ENCODE measurements at places on chromosomes 6 and 20. TPM values are rescaled to one million over a fixed set of nuclear protein-coding genes. Genes with fewer than 3 reads are reported as not detected.

- no peak for DNase-seq
These were observed 264.5 kb downstream of the EYA4 start for GRCh38 chr6:133505681-133506080.

DNA sequence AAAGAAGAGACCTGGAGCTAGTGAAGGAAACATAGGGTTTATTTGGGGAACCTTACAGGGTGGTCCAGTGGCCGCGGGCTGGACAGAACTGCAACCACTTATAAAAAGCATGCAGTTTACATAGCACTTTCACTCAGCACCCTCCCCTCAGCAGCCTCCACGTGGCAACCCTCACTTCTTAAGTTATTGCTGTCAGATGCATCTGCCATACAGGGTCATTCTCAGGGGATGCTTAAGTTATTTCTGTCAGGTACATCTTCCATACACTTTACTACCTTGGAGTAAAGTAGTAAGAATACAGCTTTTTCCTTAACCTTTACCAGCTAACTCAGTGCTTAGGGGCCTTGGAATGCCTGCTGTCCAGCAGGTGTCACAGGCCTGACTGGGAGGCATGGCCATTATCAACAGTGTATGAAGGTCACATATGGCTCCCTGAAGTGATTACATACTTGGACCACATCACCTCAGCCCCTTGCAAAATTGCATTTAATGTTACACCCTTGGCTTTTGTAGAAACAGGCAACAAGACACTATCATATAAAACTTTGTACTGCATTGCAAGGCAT is 2.0 kb upstream of the NOL7 start:
- DNase-seq = no peak

The SLPI gene
- 30.6 TPM for total RNA-seq

The SYNGAP1 gene
- 6.1 TPM for total RNA-seq

GRCh38 chr6:72857791-72858585 is 236.1 kb downstream of the KCNQ5 start:
- no peak for DNase-seq

DNA sequence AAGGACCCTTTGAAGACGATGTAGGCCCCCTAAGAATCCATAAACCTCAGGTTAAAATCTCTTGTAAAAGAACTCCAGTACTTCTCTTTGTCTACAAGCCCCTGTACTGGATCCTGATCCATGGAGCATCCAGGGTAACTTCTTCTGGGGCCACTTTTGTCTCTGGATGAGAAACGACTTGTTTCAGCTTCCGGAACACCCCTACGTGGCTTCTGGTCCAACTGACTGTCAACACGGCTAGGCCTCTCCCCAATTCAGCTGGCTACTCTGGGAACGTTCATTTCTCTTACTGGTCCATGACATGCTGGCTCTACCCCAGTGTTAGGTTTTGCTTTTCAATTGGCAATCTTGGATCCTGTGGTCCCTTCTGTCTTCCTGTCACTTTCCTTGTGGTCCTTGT is 198.0 kb downstream of the BACH2 start:
- DNase-seq = no peak

DNA sequence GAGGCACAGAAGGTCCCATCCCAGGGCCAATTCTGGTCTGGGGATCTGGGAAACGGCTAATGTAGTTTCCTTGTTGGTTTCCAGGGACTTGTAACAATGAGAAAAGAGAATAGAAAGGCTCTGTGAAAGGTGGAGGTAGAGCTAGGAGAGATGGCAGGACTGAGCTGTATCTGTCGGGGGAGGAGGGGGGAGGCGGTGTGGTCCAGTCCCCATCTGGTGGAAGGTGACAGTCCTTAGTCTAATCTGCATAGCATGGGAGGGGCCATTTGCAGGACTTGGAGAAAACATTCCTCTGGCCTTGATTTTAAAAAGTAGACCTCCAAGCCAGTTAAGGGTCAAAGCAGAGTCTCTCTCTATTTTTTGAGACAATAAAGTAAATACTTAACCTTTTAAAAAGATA is 137.1 kb downstream of the DNAH8 start:
- no peak for DNase-seq

DNA sequence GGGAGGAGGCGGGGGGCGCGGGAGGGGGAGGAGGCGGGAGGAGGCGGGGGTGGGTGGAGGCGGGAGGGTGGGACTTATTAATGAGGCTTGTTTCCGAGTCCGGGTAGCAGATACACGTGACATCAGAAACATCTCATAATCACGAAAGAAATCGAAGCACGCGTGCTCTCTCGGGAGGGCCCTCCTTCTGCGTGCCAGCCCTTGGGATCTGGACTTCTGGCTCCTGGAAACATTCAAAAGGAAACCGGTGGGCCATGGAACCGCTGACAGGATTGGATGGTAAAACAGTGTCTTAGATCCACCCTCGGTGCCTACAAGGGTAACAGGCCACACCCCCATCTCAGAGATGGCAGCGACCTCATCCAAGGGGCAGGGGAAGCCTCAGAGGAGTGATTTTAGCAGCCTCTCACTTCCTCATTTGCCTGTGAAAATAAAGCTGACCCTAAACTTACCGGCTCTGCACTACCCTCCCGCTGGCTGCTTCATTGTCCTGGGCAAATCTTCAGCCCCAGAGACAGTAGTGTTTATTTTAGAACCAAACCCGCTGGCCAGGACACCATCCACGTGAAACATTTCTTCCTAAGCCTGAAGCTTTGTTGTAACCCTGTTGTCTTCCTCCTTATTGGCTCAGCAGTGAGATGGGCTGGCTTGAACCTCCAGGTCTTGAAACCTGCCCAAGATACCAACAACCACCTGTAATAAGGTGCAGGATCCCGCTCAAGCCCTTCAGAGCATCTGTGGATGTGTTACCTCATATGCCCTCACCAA is 97.5 kb downstream of the PSMG4 start:
- peak; percentile 64 for DNase-seq

The RIMS4 gene
- 1.8 TPM for total RNA-seq

The ANKRD66 gene
- total RNA-seq = not detected

Data from breast epithelium (tissue), 4 donors.